ENCODE measurements at places on chromosomes 3 and 15.

DNA sequence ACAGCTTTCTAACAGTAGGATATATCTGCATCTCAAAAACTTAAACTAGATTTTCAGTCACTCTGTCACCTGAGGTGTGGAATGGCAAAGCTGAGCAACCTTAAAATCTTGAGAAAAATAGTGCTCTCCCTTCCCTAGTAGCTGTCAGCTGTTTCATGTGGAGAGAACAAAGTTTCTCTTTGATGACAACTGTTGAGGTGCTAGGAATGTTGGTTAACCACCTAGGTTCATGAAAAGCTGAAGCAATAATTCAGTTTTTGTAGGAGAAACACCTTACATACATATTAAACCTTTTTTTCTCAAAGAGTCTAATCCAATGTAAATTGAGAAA is 40.8 kb downstream of the TCF12 start:
- DNase-seq, result no peak

GRCh38 chr3:99929745-99930139 is 112.1 kb downstream of the CMSS1 start:
- no peak for DNase-seq

DNA sequence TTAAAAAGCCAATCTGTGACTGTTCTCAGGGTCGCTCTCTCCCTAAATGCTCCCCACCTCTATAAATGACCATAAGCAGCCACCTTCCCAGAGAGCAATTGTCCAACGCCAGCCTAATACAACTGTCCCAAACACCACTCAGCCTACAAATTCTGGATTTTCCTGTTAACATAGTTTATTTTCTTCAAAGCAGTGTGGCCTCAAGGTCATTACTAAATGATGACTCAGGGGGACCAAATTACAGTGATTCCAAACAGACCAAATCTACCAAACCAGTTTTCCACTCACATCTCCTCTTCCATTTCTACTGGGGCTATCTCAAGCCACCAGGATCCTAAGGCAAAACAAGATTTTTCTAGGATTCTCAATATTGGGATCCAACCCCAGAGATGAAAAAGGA is 22.5 kb downstream of the HEXA start:
- DNase-seq, result no peak

DNA sequence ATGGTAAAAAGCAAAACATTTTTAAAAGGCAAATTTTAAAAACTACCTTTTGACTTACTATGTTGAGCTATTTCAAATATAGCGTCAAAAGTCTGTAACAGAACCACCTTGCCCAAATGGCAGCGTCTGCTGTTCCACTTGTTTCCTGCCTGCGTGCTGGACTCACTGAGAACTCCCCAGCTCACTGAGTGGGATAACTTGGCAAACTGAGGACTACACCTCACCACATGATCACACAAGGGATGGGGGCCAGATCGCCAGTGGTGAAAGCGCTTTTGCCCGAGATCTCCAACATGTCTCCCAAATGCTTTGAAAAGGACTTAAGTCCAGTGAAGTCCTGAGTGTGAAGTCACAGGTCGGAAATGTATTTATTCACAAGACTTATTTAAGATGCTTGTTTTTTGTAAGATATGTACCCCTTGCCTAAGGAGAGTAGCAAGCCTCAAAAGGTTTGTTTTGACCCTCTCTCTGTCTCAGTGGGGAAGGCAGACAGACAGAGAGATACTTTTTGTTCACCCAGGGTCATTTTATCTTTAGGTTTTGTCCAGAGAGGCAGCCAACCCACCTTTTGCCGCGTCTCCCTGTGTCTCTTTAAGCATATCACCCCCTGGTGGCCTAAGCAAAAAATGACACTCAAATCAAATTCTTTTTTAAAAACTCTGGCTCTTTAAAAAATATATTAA is 192.6 kb downstream of the PDZRN3 start:
- DNase-seq, result no peak

- DNase-seq, result no peak
These were observed 11.0 kb upstream of the RAB7A start for GRCh38 chr3:128714887-128715491.

DNA sequence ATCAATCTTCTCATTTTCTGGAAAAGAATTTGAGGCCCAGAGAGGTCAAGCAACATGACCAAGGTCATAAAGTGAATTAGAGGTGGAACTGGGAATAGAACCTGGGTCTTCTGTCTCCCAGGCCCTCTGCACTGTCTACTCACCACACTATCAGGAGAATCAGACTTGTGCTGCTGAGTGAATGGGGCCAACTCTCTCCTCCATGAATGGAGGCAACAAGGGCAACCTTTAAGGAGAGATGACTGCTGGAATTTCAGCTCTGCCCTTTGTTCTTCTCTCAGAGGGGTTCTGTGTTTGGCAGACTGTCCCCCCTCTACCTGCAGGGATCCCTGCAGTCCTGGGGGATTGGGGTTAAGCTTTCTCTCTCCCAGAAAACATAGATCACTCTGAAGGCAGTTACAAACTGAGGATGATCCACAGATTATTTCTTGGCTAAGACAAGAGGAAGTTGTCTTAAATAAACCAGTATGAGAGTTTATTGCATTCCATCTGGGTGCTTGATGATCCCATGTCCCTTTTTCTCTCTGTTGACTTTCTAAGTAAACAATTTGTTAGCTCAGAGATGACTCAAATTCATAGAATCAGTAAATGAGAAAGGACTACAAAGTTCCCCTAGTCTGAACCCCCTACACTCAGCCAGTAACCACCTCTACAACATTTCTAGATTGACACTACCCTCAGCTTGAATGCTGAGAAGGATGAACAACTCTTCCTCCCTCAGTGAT is 99.0 kb upstream of the LIPC start:
- peak; percentile 21 for DNase-seq

DNA sequence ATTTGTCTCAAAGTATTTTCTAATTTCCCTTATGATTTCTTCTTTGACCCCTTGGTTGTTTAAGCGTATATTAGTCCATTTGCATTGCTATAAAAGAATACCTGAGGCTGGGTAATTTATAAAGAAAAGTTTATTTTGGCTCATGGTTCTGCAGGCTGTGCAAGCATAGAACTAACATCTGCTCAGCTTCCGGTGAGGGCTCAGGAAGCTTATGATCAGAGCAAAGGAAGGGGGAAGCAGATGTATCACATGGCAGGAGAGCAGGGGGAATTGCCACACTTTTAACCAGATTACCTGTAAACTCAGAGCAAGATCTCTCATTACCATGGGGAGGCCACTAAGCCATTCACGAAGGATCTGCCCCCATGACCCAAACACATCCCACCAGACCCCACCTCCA is 148.2 kb downstream of the PDE8A start:
- no peak for DNase-seq
